ENCODE measurements at places on chromosomes 3 and 15.

GRCh38 chr3:48356419-48356818 is 15.6 kb upstream of the FBXW12 start:
- no peak for DNase-seq

- DNase-seq: no peak
Observed at GRCh38 chr15:68085052-68085451, 30.9 kb downstream of the PIAS1 start.

- DNase-seq: no peak
Observed at GRCh38 chr15:91522605-91523332, 330.7 kb upstream of the SLCO3A1 start.

DNA sequence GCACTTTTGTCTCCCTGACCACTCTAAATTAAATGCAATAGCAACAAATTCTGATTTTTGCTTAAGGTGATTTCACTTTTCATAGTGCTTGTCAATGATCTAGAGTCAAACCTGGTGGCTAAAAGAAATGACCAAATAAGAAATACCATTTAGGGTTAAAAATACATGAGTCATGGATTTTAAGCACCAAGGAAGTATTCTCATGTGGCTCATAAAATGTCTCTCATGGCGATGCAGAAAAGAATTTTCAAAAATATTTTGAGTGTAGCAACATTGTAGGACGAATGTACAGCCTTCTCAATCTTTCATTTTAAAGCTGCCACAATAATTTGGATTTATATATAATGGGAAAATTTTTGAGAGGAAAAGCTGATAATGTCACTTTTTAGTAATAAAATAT is 193.6 kb downstream of the EPHA3 start:
- DNase-seq: no peak

GRCh38 chr3:9497821-9498565 is 55.6 kb downstream of the LHFPL4 start:
- no peak for DNase-seq

GRCh38 chr15:74320352-74321247 is 46.8 kb downstream of the CYP11A1 start:
- no peak for DNase-seq

DNA sequence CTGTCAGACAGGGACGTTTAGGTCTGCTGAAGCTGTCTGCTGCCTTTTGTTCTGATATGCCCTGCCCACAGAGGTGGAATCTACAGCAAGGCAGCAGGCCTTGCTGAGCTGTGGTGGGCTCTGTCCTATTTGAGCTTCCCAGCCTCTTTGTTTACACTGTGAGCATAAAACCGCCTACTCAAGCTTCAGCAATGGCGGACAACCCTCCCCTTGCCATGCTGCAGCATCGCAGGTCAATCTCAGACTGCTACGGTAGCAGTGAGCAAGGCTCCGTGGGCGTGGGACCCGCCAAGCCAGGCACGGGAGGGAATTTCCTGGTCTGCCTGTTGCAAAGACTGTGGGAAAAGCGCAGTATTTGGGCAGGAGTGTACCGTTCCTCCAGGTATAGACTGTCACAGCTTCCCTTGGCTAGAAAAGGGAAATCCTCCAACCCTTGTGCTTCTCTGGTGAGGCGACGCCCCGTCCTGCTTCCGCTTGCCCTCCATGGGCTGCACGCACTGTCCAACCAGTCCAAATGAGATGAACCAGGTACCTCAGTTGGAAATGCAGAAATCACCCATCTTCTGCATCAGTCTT is 71.4 kb downstream of the SPSB4 start:
- no peak for DNase-seq

GRCh38 chr3:161166051-161166450 is 55.1 kb upstream of the NMD3 start:
- DNase-seq: no peak

GRCh38 chr15:86650094-86650493 is 570.4 kb downstream of the AGBL1 start:
- no peak for DNase-seq

- no peak for DNase-seq
Observed at GRCh38 chr3:156304406-156304805, 184.0 kb downstream of the KCNAB1 start.

DNA sequence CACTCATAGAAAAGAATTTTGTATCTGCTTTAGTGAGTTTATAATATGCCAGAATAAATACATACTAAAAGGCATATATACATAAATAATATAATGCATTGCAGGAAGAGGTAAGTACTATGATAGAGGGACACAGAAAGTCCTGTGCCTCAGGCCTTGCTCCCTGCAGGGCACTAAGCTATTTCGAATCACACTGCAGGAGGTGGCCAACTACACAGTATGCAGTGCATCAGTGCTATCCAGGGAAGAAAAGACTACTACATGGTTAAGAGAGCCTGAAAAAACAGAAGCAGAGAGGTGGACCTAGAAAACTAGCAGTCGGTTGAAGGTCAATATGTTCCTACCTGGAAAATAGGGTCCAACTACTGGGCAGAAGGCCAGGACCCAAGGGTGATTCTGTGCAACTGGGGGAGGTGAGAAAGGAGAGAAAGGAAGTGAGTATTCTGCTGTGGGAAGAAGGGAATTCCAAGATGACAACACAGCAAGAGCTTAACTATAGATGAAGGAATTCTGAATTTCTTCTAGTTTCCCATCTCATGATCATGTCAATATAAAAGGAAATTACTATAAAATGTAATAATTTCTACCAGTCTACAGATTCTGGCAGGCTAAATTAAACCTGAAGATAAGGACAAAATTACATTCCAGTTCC is 218.0 kb downstream of the ZBTB20 start:
- no peak for DNase-seq

GRCh38 chr15:66278056-66278455 is 15.3 kb upstream of the DIS3L start:
- no peak for DNase-seq

DNA sequence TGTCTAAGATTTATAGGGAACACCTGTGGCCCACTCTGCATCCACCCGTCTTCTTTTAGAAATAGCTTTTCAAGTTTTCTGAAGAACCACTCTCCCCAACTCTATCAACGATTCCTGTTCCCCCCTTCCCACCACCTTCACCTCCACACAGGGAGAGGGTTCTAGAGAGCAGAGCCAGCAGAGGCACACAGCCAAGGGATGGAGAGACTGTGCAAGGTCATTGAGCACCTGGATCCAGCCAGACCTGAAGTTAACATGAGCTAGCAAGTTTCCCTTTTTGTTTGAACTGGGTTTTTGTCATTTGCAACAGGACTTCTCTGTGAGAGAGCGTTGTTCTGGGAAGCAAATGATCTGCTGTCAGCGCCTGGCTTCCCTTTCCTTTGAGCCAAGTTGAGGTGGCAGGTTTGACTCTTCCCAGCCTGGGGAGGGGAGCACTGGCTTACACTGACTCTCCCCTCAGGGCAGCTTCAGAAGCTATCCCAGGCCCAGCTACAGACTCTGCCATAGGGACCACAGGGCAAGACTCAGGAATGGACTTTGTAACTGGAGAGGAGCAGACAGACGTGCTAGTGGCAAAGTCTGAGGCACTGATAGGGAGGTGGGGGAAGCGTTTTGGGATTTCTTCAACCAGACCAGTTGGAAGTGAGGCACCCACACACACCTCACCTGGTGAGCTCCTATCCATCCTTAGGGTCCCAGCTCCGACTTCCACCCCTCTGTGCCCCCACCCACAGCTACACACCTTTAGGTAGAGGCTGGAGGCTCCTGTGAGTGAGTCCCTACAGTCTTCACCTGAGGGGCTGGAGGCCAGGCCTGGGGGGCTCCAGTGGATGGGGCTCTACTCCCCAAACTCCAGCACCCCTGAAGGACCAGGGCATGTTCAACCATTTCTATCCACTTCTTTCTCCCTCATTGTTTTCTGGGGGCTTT is 19.4 kb upstream of the PLXNA1 start:
- DNase-seq: no peak

DNA sequence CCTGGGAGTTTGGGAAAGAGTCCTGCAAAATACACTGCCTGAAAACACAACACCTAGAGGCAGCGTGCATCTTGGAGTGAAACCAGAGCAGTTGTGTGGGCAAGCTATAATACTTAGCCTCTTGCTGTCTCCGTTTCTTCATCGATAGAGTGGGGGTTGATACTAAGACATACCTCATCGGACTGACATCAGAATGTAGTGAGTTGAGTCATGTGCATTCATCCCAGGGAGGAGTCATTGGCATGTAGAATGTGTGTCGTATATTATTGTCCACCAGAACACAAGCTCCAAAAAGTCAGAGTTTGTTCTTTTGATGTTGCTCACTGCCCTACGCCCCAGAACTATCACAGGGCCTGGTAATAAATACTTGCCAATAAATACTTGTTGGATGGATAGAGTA is 4.3 kb downstream of the SNTN start:
- DNase-seq: no peak

DNA sequence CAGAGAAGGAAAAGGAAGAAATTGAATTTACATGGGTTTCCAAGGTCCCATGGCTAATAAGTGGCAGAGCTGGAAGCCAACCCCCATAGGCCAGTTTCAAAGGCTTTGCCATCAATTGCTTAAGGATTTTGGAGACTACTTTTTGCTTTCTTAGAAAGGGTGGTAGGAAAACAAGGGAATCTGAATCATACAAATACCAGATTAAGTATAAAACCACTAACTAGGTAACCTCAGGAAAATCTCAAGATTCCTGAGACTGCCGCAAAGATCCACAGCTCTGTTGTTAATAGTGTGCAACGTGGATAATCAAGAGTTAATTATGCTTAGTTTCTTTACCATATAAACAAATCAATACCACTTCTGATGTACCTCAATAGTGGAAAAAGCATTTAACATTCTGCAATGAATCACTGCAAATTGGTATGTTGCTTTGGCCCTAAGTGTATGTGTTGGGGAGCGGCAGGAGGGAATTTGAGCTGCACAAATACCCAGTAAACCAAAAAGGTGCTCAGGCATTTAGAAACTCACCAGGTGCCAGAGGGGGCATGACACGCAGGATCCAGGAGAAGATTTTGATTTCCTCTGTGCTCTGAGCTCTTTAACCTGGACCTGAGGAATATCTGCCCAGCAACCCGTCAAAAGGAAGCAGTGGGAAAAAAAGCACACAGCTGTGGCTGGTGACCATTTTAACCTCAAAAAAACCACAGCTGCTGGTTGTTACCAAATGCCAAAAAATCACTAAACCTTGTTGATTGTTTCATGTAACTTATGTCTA is 22.0 kb downstream of the AADAC start:
- no peak for DNase-seq

GRCh38 chr3:56862352-56863062 is 60.8 kb upstream of the ARHGEF3 start:
- no peak for DNase-seq

- DNase-seq: no peak
Observed at GRCh38 chr15:44804298-44805046, 68.1 kb downstream of the TRIM69 start.

- DNase-seq: no peak
Observed at GRCh38 chr3:5707794-5708193, 520.3 kb downstream of the EDEM1 start.

Measured in stimulated activated CD8-positive, alpha-beta memory T cell treated with anti-CD3 and anti-CD28 coated beads, Interleukin-15, amount 100 ng/mL, for 4 hours (primary cell).